Activated CD8-positive, alpha-beta T cell treated with anti-CD3 and anti-CD28 coated beads for 36 hours (primary cell): ENCODE measurements at places on chromosomes 6 and 20. TPM values are rescaled to one million over a fixed set of nuclear protein-coding genes. Genes with fewer than 3 reads are reported as not detected.

GRCh38 chr6:157330831-157331230 lies 7.5 kb upstream of the TMEM242 start:
- no peak for DNase-seq
- no peak overlapping the region for H3K4me3 ChIP-seq
- H3K27me3 ChIP-seq: peaks cover 34% of the 10 kb centered on the region
- no peak overlapping the region for H3K27ac ChIP-seq
- peaks cover 11% of the 10 kb centered on the region for H3K4me1 ChIP-seq
- H3K36me3 ChIP-seq: no peaks in the 10 kb centered on the region

GRCh38 chr6:19632230-19632629 lies 204.9 kb upstream of the ID4 start:
- H3K27ac ChIP-seq: no peak overlapping the region
- DNase-seq: no peak
- H3K36me3 ChIP-seq: no peaks in the 10 kb centered on the region
- H3K4me1 ChIP-seq: no peaks in the 10 kb centered on the region
- no peaks in the 10 kb centered on the region for H3K27me3 ChIP-seq
- no peak overlapping the region for H3K4me3 ChIP-seq

DNA sequence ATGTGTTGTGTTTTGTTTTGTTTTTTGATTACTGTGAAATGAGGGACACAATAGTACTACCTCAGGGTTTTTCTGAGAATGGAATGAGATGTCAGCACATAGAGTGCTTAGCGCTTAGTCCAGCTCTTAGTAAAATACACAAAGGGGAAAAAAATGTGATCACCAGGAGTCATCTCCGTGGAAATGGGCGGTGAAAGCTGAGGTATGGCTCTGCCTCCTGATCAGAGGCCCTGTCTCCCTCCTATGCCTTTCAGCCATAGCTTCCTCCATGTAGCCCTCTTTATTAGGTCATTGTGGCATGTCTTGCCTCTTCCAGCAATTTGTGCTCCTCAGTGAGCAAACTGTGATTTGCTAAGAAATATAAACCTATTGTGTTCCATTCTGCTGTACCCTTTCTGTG lies 13.0 kb downstream of the PSMF1 start:
- no peak for DNase-seq
- no peaks in the 10 kb centered on the region for H3K27me3 ChIP-seq
- H3K4me1 ChIP-seq: peaks cover 28% of the 10 kb centered on the region
- no peak overlapping the region for H3K4me3 ChIP-seq
- H3K36me3 ChIP-seq: peaks cover 78% of the 10 kb centered on the region

DNA sequence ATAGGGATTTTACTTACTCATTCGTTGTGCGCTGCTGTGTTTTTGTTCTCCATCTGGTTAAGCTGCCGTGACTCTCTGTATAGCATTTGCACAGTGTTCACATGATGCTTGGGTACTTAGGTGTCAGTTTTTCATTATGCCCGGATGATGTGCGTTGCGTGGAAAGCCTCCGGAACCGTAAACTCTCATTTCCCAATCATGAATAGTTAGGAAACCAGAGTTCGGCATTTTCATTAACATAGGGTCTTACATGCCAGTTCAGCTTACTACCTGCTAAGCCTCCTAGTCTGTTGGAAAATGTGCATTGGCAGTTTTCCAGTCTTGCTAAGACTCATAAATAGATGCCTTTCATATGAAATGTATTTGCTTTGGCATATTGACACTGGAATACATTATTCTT lies 483.4 kb upstream of the FLRT3 start:
- H3K4me1 ChIP-seq: no peaks in the 10 kb centered on the region
- no peak overlapping the region for H3K27ac ChIP-seq
- no peak for DNase-seq

DNA sequence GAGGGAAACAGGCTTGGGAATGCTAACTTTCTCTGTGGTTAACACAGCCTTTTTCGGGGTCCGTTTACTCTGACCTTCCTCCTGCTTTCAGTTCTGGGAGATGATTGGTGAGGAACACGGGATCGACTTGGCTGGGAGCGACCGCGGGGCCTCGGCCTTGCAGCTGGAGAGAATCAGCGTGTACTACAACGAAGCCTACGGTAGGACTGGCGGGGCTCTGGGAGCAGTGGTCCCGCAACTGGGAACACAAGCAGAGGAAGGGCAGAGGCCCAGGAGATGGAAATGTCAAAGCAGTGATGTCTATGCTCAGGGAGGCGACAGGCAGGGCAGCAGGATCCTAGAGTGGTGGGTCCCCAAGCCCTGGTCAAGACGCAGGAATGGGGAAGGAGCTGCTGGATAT lies 3.5 kb downstream of the TUBB1 start:
- no peak overlapping the region for H3K4me3 ChIP-seq
- H3K36me3 ChIP-seq: peaks cover 33% of the 10 kb centered on the region
- DNase-seq: no peak
- peaks cover 30% of the 10 kb centered on the region for H3K4me1 ChIP-seq

DNA sequence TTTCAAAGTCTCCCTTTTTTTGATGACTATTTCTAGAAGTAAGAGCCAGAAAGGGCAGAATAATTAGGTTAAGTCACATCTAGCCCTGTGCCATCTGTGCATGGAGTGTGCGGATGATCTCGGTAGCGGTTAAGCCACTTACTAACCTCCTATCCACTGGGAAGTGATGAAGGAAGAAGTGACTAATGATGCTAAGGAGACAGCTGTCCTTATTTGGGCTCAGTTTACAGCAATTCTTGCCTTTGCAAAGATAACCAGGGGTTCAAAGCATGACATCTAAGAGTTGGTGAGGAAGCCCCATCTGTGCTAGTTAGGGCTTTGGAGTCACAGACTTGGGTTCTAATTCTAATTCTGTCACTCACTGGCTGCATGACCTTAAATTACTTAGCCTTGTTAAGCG lies 62.4 kb upstream of the RREB1 start:
- peaks cover 25% of the 10 kb centered on the region for H3K4me1 ChIP-seq
- peaks cover under 1% of the 10 kb centered on the region for H3K27me3 ChIP-seq
- no peaks in the 10 kb centered on the region for H3K36me3 ChIP-seq
- no peak for DNase-seq

DNA sequence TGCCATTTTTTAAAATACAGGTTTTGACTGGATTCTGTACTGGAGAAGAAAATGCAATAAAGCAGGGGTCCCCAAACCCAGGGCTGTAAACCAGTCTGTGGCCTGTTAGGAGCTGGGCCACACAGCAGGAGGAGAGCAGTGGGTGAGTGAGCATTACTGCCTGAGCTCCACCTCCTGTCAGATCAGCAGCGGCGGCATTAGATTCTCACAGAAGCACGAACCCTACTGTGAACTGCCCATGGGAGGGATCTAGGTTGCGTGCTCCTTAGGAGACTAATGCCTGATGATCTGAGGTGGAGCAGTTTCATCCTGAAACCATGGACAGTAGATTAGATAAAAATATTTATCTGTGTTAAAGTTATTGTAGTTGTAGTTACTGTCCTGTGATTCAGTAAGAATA lies 21.1 kb upstream of the FBXO9 start:
- H3K27ac ChIP-seq: no peak overlapping the region
- H3K27me3 ChIP-seq: no peaks in the 10 kb centered on the region
- DNase-seq: no peak
- H3K36me3 ChIP-seq: peaks cover 18% of the 10 kb centered on the region
- H3K4me3 ChIP-seq: no peak overlapping the region
- H3K4me1 ChIP-seq: peaks cover 18% of the 10 kb centered on the region

DNA sequence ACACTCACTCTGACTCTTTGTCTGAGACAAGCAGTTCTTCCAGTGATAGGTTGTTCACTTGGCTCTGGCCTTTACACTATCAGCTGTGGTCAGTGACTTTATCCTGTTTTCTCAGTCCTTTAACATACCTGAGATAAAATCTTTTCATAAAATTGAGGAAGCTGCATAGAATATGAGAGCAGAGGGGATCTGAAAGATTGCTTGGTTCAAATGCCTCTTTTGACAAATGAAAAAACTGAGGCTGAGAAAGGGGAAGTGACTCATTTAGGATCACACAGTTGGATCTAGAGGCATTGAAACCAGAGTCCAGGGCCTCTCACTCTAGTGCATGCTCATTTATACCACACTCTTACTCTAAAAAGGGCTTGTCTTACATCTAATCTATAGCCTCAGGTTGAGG lies 277.0 kb upstream of the TBX18 start:
- H3K4me1 ChIP-seq: no peaks in the 10 kb centered on the region
- H3K4me3 ChIP-seq: no peak overlapping the region
- no peaks in the 10 kb centered on the region for H3K36me3 ChIP-seq
- DNase-seq: no peak
- H3K27me3 ChIP-seq: no peaks in the 10 kb centered on the region

DNA sequence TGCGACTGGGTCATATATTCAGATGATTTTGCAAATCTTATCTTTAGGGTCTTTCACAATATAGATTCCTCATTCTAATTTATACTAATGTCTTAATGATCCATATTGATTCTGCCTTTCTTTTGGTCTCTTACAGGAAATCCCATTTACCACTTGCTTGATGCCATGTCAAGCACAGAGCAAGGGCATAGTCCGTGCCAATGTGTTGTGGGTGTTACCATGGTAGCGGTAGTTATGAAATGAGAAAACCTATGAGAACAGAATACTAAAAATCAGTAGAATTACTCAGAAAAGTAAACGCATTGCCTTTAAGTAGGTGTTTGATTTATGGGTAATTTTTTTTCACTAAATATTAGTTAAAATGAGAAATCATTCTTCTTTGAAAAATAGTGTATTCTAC lies 153.9 kb upstream of the RAB32 start:
- no peaks in the 10 kb centered on the region for H3K4me1 ChIP-seq
- no peak for DNase-seq
- H3K4me3 ChIP-seq: no peak overlapping the region
- no peaks in the 10 kb centered on the region for H3K27me3 ChIP-seq
- H3K36me3 ChIP-seq: no peaks in the 10 kb centered on the region

DNA sequence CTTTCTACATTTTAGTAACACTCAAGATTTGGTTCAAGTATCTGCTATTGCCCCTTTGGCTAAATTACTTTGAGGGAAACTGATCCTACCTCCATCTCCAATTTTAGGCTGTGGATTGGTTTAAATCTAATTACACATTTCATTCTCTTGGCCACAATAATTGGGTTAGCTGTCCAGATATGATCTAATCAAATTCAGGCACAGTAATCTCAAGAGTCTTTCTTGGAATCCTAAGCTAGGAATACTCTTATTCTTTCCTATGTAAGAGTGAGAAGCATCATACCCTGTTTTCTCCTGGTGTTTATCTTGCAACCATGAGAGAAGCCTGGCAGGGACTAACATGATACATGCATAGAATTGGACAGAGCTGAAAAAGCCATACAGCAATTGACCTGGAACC lies 300.4 kb upstream of the MARCKS start:
- H3K4me3 ChIP-seq: no peak overlapping the region
- no peaks in the 10 kb centered on the region for H3K36me3 ChIP-seq
- DNase-seq: no peak
- H3K27ac ChIP-seq: no peak overlapping the region

- H3K27ac ChIP-seq: peak overlapping the region; percentile 9
- no peaks in the 10 kb centered on the region for H3K27me3 ChIP-seq
- H3K4me1 ChIP-seq: peaks cover 19% of the 10 kb centered on the region
- no peak overlapping the region for H3K4me3 ChIP-seq
- peak; percentile 21 for DNase-seq
These were observed 27.8 kb upstream of the ERVFRD-1 start for GRCh38 chr6:11139051-11139960.

- no peaks in the 10 kb centered on the region for H3K4me1 ChIP-seq
- H3K27ac ChIP-seq: no peak overlapping the region
- H3K36me3 ChIP-seq: no peaks in the 10 kb centered on the region
These were observed 65.5 kb downstream of the PTPRT start for GRCh38 chr20:43124241-43124640.

GRCh38 chr6:161226009-161226964 lies 47.6 kb downstream of the AGPAT4 start:
- no peaks in the 10 kb centered on the region for H3K27me3 ChIP-seq
- H3K27ac ChIP-seq: peak overlapping the region; percentile 70
- peaks cover 29% of the 10 kb centered on the region for H3K4me1 ChIP-seq
- peak; percentile 30 for DNase-seq

DNA sequence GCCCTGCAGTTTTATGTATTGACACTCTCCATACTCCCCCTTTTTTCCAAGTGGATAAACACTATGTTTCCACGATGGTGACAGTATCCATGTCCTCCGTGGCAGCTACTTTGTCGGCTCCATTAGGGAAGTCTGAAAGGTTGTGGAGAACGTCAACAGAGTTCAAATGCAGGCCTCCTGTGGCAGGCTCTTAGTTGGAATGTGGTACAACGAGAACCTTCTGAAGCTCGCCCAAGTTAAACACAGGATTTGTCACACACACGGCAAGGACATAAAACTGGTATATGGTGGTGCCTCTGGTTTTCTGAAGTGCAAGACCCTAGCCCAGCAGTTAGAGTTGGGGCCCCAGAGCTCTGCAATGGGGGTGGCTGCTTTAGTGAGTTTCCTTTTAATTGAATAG lies 187.0 kb upstream of the TAB2 start:
- no peak overlapping the region for H3K27ac ChIP-seq
- peaks cover 9% of the 10 kb centered on the region for H3K36me3 ChIP-seq
- H3K4me3 ChIP-seq: no peak overlapping the region
- H3K27me3 ChIP-seq: no peaks in the 10 kb centered on the region

GRCh38 chr6:9401960-9402359 lies 966.6 kb upstream of the SLC35B3 start:
- peaks cover 3% of the 10 kb centered on the region for H3K27me3 ChIP-seq
- no peak overlapping the region for H3K4me3 ChIP-seq
- no peaks in the 10 kb centered on the region for H3K36me3 ChIP-seq
- no peaks in the 10 kb centered on the region for H3K4me1 ChIP-seq

DNA sequence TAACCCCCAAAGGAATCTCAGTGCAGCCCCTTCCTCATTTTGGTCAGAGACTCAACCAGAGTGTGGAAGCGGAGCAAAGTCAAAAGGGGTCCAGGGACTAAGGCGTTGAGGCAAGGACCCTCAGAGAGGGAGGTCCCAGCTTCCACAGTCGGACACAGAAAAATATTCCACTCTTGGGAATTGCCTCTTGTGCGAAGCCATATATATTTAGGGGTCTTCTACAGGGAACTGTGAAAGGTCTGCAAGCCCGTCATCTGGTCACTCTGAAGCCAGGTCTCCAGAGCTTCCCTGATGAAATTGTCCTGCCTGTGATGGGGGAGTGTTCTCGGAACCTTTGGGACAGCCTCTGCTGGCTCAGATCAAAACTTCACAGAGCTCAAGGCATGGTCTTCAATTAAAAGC lies 160.8 kb downstream of the TBXT start:
- peaks cover 54% of the 10 kb centered on the region for H3K27me3 ChIP-seq
- no peak overlapping the region for H3K4me3 ChIP-seq
- no peak overlapping the region for H3K27ac ChIP-seq
- peaks cover 7% of the 10 kb centered on the region for H3K4me1 ChIP-seq

The RNF217 gene
- 0.09 TPM for total RNA-seq

The NTSR1 gene
- not detected for total RNA-seq

The MCHR2 gene
- total RNA-seq: not detected

The TUBE1 gene
- total RNA-seq: 38.7 TPM

The C6orf52 gene
- 2.6 TPM for total RNA-seq

The HAO1 gene
- total RNA-seq: not detected

The DUSP15 gene
- not detected for total RNA-seq

The CD109 gene
- total RNA-seq: 9.5 TPM

The BTN2A1 gene
- total RNA-seq: 16.2 TPM

The SLC22A7 gene
- total RNA-seq: not detected

The L3MBTL1 gene
- 7.0 TPM for total RNA-seq

The SPATA25 gene
- total RNA-seq: 0.58 TPM

The COL19A1 gene
- 0.14 TPM for total RNA-seq
